ENCODE measurements at places on chromosomes 11 and 22.

GRCh38 chr11:63478896-63479295 lies 12.1 kb downstream of the PLAAT5 start:
- peak; percentile 61 for DNase-seq

- peak; percentile 83 for DNase-seq
Observed at GRCh38 chr22:28955817-28956216, 72.4 kb downstream of the ZNRF3 start.

GRCh38 chr11:46345131-46345597 lies 2.1 kb upstream of the DGKZ start:
- DNase-seq: no peak

- DNase-seq: no peak
Observed at GRCh38 chr11:88618327-88619070, 281.0 kb upstream of the CTSC start.

DNA sequence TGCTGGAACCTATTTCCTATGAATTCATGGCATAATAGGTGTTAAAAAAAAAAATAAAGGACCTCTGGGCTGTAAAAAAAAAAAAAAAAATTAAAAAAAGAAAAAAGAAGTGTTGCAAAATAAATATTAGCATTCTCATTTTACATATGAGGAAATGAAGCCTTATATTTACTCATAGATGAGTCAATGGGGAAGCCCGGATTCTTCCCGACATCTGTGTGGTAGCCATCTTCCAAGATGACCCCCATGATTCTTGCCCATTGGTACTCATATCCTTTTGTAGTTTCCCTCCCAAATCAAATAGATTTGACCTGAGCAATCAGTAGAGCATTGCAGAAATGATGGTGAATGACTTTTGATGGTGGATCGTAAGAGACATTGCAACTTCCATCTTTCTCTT lies 3.0 kb upstream of the SWAP70 start:
- no peak for DNase-seq

GRCh38 chr22:36065775-36066544 lies 37.3 kb upstream of the RBFOX2 start:
- peak; percentile 52 for DNase-seq

DNA sequence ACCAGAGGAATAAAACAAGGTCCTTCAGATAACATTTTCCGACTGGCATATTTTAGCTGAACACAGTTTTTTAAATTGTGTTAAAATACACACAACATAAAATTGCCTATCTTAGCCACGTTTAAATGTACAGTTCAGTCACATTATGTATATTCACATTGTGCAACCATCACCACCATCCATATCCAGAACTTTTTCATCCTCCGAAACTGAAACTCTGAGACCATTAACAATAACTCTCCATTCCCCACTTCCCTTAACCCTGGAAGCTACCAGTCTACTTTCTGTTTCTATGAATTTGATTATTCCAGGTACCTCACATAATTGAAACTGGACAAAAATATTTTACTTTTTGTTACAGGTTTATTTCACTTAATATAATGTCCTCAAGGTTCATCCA lies 213.3 kb downstream of the ETS1 start:
- no peak for DNase-seq

DNA sequence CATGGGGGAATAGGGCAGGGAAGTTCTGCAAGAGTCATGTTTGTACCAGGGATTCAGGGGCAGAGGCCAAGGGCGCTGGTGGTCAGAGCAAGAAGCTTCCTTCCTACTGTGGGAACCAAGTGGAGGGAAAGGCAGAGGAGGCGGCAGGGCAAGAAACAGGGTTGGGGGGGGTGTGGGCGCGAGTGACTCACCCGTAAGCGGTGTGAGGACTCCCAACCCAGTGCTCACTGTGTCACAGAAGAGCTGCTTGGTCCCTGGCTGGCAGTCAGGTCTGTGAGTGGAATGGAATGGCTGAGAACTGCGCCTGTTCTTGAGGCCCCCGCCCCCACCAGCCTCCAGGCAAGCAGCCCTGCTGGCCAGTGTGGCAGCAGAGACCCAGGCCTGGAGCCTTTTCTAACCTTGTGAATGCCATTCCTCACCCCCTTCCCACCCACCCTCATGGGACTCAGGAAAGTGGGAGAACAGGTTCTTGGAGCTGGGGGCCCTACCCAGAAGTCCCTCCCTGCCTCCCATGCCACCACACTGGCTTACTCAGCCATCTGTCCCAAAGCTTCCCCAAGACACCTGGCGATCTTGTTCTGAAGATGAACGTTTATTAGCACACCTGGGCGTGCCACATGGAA lies 4.7 kb downstream of the LRRC10B start:
- DNase-seq: no peak

DNA sequence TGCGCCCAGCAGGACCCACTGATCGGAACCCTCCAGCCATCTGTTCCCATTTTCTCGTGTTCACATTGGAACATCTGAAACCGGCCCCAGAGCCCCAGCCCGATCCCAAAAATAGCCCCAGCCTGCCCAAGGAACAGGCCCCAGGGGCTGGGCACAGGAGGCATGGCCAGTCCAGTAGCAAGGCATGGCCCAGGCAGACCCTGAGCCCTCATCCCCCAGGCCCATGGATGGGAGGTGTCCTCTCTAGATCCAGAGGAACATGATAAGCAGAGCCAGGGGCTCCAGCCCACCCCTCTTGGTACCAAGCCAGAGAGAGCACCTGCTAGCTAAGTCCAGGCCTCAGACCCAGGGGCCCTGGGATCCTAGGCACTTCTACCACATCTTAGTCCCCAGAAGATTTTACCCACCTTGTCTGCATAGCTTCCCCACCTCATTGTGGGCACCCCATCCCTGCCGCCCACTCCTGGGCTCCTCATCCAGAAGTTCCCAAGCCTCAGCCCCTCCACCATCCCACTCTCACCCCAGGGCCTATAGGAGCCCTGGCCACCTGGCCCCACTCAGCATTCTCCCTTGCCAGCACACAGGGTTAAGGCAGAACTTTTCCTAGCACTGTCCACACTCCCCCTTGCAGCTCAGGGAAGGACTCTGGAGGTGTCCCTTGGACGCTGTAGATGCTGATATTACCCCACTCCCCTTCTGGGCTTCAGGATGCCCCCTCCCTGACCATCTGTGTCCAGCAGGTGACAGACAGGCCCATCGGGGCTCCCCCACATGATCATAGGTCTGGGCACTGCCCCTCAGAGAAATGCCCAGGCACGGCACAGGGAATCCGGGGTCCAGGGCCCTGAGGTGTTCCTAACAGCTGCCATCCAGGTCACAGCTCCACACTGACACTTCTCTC lies 9.5 kb downstream of the BCL9L start:
- no peak for DNase-seq

GRCh38 chr22:46292732-46293131 lies 3.9 kb upstream of the GTSE1 start:
- DNase-seq: no peak

GRCh38 chr11:111372538-111372937 lies 6.5 kb downstream of the POU2AF1 start:
- no peak for DNase-seq

DNA sequence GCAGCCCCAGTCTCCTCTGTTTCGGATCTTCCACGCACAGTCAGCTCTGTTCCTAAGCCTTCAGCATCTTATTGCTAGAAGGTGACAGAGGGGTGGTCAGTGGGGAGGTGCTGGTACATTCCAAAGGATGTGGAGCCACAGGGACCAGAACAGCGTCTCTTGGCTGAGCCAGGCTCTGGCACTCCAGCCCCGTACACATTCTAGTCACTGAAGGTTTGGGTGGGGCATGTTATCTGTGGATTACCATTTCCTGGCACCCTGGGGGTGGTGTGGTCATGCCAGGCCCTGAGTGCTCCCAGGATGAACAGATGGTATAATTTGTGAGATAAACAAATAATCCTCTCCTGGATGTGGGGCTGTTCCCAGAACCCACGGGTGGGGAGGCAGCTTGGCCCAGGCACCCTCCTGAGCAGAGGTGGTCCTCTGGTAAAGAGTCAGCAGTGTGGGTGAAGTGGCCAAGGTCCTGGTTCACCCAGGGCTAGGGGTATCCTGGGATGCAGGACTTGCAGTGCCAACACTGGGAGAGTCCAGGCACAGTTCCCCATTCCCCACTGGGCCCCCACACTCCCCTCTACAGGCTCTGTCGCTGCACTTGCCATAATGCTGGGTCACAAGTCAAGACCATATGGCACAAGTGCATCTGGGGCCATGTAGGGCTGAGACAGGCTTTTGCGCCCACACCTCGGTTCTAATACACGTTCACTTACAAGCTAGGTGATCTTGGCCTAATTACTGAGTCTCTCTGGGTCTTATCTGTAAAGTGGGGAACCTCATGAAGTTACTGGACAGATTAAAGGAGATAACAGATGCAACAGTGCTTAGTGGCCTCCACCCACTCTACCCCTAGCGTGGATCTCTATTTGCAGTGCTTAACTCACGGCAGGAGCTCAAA lies 33.0 kb downstream of the DKK3 start:
- DNase-seq: no peak

GRCh38 chr11:65505466-65506289 lies 6.8 kb downstream of the MALAT1 start:
- peak; percentile 9 for DNase-seq

DNA sequence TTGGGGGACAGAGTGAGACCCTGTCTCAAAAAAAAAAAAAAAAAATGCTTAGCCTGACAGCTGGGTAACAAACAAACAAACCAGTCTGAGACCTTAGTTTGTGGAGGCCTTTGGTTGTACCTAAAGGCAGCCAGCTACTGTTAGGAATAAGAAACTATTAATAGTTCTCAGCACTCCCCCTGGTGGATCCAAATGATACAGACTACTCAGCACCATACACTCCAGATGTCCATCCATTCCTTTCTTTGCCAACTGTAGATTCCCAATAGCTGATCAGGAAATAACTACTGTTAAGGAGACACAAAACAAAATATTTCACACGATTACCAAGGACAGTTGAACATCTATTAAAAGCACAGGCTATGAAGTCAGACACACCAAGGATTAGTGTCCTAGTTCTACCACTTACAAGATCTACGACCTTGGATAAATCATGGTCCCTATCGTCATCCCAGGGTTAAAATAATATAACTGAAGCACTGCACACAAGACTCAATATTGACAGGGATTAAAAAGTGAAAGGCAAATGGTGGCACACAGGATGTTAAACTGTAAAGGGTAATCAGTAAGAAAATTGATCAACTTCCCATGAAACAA lies 17.2 kb downstream of the CLDN25 start:
- DNase-seq: no peak

DNA sequence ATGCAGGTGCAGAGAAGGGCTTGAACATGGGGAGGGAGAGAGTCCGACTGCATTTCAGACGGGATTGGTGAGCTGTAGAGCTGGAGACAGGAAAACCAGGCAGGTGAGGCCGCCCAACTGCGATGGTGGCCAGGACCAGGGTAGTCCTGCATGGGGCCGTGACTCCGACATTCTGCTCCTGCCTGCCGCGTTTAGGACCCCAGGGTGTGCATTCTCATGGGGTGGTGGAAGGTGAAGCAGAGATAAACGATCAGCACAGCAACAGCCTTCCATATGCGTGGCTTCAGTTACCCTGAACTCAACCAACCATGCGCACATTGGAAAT lies 29.3 kb downstream of the SHANK2 start:
- no peak for DNase-seq

DNA sequence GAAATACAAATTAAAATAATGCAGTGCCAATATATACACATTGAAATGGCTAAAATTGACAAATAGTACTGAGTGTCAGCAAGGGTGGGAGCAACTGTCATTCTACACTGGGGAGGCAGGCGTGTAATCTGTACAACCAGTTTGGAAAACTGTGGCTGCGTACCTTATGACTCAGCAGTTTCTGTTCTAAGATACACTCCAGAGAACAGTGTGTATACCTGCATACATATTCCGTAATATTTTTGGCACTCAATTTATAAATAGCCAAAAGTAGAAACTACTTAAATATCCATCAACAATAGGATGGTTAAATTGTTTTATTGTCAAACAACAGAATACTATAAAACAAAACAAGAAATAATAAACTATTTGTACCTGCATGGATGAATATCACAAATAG lies 57.6 kb downstream of the RNF169 start:
- no peak for DNase-seq

Data from central memory CD4-positive, alpha-beta T cell (primary cell).